ENCODE measurements at places on chromosomes 5 and 9.

GRCh38 chr5:93006915-93007314 lies 574.1 kb downstream of the NR2F1-AS1 start:
- DNase-seq, result no peak

GRCh38 chr5:136776022-136776927 lies 410.9 kb upstream of the TRPC7 start:
- no peak for DNase-seq

GRCh38 chr5:125323613-125324012 lies 577.2 kb upstream of the ZNF608 start:
- no peak for DNase-seq

- no peak for DNase-seq
Measured at GRCh38 chr5:7868427-7868772, 431 bp downstream of the FASTKD3 start.

- DNase-seq, result no peak
Measured at GRCh38 chr5:142821733-142822487, 51.7 kb downstream of the ARHGAP26 start.
